ENCODE measurements at places on chromosomes 6 and 20. TPM values are rescaled to one million over a fixed set of nuclear protein-coding genes. Genes with fewer than 3 reads are reported as not detected.

DNA sequence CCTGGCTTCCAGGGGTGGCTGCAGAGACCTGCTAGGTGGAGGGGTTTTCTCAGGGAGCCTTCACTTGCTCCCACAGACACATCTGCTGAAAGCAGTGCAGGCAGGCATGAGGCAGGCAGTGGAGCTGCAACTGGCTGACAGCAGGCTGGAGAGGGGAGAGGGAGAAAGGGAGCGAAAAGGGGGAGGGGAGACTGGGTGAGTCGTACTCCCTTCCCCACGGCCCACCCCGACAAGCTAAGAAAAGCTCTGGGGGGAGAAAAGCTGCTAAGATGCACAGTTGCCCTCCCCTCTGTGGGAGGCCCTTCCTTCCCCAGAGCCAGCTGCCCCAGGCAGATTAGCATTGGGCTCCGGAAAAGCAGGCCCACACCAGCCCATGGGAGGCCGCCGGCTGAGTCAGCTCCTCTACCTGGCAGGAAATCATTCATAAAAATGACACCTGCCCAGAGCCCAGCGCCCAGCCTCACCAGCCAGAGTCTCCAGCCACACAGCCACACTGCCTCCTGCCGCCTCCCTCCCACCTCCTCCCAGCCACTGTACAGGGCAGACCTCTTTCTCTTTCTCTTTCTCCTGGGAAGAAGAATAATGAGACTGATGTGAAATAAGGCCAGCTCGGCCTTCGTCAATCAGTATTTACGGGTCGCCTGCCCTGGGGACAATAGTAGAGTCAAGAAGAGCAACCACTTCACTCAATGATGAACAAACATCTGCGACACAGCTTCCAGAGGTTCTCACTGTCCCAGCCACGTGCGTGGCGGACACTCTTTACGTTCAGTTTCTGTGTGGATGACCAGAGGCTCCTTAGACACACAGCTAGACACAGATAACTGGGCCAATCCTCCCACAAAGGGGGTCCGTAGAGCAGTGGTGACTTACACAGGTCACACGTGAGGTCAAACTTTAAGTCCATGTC lies 7.7 kb upstream of the C20orf203 start:
- no peak for DNase-seq

GRCh38 chr6:43730634-43731033 lies 39.4 kb upstream of the VEGFA start:
- DNase-seq: no peak

- no peak for DNase-seq
Observed at GRCh38 chr20:39830903-39831302, 858.1 kb downstream of the MAFB start.

DNA sequence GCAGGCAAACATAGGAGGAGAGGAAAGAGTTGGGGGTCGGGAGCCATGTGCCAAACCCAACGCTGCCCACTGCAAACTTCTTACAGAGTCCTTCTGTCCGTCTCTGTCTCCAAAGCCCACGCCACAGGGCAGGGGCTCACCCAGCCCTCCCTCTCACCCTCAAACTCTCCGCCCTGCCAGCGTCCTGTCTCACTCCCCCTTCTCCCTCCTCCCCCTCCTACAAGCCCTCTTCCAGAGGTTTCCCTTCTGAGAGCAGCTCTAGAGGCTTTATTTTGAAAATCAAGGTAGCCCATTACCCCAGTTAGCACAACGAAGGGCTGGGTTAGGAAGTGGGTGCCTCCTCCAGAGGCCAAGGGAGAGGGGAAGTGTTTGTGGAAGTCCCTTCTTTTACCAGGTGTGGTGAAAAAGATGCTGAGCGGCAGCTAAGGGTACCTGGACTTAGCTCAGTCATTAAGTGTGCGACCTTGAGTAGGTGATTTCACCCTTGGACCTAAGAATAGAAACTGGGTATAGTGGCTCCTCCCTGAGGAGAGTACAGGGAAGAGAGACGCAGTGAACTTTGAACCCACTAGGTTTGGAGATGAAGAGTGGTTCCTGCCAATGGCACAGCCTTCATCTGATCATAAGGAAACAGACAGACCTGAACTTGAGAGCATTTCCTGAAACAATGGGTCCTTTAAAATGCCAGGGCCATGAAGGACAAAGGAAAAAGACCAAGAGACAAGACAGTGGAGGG lies 123.8 kb downstream of the BANF2 start:
- no peak for DNase-seq

GRCh38 chr6:139592011-139592410 lies 217.6 kb upstream of the CITED2 start:
- DNase-seq: no peak

APCDD1L gene
- 1.6 TPM for total RNA-seq

AVP gene
- total RNA-seq: not detected

TBC1D32 gene
- 7.9 TPM for total RNA-seq
